ENCODE measurements at places on chromosomes 11 and 22.
A peak's percentile ranks its signal among the peaks of the same experiment; 100 is the strongest.

DNA sequence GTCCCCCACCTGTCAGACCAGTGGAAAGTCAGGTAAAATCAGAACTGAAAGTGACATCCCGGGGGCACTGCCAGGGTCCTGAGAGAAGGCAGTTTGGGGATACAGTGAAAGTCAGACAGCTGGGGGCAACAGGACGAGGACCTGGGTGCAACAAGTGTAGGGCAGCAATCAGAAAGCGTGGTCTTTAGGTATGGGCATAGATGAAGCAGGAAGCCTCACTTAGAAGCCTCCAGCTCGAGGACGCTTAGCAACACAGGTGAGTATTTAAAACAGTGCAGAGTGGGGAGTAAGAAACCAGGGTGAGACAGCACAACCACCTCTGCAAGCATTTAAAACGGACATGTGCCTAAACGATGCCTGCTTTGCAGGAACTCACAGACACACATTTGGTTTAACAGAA, 64.6 kb upstream of the POU2AF1 start:
- no peak for DNase-seq

GRCh38 chr22:44212936-44213335, 32.2 kb downstream of the PARVG start:
- no peak for DNase-seq

- no peak for DNase-seq
Measured at GRCh38 chr22:25655371-25655935, 86.5 kb upstream of the MYO18B start.

DNA sequence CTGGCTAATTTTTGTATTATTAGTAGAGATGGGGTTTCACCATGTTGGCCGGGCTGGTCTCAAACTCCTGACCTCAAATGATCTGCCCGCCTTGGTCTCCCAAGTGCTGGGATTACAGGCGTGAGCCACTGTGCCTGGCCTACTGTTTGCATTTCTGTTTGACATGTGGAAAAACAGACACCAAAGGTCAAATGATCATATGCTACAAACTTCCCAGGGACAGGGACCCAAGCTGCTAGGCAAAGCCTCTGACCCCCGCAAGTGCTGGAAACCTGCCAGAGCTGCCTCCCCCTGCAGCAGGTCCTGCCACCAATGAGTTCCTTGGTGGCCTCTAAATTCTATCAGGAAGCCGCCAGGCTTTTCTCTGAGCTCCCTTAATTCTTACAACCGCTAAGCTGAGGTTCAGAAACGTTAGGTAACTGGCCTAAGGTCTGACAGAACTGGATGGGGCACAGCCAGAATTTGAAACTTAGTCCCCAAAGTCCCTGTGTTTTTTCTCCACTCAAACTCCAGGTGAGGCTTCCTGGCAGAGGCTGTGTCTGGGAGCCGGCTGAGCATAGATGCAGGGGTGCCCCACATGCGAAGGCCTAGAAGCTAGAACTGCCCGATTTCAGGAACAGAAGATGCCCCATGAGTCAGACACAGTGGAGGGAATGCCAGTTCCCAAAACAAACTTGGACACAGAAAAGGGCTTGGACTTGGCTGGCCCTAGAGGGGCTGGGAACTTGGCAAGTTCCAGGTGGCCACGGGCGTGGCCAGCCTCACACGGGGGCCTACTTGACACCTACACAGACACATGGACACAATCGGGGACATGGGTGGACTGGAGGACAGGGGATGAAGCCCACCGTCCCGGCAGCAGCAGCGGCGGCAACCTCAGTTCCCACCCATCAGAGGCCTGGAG, 7.4 kb downstream of the CSNK1E start:
- peak; percentile 24 for DNase-seq

GRCh38 chr22:37854946-37855345, 5.7 kb downstream of the EIF3L start:
- no peak for DNase-seq

GRCh38 chr11:8022876-8023275, 35.7 kb downstream of the EIF3F start:
- DNase-seq = no peak

GRCh38 chr11:114358716-114359115, 41.6 kb downstream of the C11orf71 start:
- DNase-seq = no peak

DNA sequence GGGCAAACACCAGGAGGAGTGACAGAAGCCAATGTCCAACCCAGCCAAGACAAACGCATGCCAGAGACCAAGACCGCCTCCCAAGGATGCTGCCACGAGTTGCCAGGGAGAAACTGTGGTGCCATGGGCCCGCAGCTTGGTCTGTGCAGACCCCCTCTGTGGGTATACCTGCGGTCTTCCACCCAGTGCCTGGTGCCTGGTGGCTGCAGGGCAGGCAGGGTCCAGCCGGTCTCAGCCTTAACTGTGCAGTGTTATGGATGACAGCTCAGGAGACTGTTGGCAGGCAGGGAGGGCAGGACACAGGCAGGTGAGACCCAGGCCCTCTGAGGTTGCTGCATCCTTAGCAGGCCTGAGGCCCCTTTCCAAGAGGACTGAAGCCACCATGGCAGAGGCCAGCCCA, 97.9 kb downstream of the MED15 start:
- no peak for DNase-seq

- DNase-seq = no peak
Measured at GRCh38 chr11:103662880-103663279, 373.6 kb upstream of the DDI1 start.

DNA sequence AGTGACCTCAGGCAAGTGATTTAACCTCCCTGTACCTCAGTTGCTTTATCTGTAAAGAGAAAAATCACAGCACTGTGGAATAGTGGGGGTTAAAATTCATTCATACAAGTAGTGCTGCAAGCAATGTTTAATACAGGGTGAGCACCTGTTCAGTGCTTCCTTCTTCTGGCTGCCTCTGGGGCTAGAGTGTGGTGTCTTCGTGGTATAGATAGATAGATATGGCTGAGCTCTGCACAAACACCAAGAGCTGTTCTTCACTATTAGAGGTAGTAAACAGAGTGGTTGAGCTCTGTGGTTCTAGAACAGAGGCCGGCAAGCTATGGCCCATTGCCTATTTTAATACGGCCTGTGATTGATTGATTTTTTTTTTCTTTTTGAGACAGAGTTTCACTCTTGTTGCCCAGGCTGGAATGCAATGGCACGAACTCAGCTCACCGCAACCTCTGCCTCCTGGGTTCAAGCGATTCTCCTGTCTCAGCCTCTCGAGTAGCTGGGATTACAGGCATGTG, 32.9 kb downstream of the LIMK2 start:
- no peak for DNase-seq

- DNase-seq = no peak
Measured at GRCh38 chr11:120178561-120179056, 32.2 kb upstream of the OAF start.

DNA sequence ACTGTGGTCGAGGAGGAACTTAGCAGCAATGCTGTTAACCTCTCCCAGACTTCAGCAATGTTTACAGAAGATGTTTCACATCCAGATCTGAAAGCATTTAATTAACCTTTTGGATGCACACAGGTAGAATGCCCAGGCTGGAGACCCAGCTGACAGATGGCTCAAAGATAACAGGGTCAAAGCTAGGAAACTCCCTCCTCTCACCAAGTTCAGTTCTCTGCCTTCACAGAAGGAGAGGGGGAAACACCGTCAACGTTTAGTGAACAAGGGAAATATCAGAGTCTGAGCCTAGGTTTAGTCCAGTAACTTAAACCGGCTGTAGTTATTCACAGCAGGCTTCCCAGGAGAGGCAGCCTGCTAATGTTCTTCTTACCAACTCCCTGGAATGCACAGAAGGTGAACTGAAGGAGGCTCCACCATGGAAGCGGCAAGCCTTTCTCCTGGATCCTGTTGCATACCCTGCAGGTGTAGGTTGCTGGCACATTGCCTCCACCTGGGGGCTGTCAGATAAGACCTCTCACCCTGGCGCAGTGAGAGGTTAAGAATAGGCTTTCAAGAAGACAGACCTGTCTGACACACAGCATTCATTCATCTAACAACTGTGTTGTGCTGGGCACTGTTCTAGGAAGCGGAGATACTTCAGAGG, 23.5 kb upstream of the ANKK1 start:
- no peak for DNase-seq

GRCh38 chr22:36331306-36331911, 56.4 kb downstream of the MYH9 start:
- DNase-seq = no peak

DNA sequence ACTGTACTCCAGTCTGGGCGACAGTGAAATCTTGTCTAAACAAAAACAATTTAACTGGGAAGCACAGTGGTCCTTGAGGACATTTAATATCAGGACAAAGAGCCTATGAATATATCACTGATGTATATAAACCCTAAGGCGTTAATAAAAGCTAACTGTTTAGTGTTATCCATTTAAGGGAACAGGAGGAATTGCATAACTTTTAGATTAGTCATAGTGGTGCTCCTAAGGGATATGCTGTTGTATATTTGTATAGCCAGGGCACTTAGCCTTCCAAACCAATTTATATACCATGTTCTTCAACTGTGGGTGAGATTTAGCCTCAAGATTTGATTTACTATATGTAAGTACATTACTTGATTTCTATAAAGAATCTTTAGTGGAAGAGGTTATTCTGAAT, 3.0 kb upstream of the CHEK1 start:
- no peak for DNase-seq

GRCh38 chr22:41801147-41801819, 804 bp downstream of the CCDC134 start:
- no peak for DNase-seq

GRCh38 chr11:132876239-132876638, 656.1 kb downstream of the OPCML start:
- DNase-seq = no peak
